ENCODE measurements at places on chromosomes 7 and 10.
A peak's percentile ranks its signal among the peaks of the same experiment; 100 is the strongest.

GRCh38 chr10:21496343-21497176 is 28.9 kb downstream of the SKIDA1 start:
- peak; percentile 77 for DNase-seq

DNA sequence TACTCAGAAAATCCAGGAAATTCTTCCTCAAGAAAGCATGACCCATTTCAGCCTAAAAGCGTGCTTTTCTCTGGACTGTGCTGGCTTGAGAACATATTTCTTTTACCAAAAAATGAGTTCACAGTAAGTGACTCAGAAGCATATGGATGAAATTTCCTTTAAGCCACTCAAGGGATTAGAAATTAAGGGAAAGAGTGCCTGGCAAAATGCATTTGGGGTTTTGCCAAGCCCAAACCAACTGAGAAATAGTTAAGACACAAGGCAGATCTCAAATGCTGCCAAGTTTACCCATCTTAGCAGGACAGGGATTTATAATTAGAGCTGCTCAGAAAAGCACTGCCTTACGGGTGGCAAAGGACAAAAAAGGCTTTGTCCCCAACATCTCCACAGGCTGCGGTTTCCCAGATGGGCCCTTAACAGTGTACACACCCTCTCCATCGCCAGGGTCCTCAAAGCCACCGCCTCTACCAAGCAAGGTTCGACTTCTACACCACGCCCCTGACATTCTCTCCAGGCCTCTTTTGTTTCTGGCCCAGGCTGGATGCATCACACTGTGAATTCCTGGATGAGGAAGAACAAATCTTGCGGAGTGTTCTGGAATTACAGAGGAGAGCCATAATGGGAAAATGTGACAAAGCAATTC is 30.1 kb upstream of the CDHR3 start:
- no peak for DNase-seq

- DNase-seq = peak; percentile 13
Observed at GRCh38 chr7:142770661-142771352, at the start of gene PRSS2. PRSS2 (plus strand) TSS chr7:142770970; CDS start chr7:142770983, 13 bp downstream.

- DNase-seq = no peak
Observed at GRCh38 chr7:128809363-128809762, 17.6 kb downstream of the CCDC136 start.

DNA sequence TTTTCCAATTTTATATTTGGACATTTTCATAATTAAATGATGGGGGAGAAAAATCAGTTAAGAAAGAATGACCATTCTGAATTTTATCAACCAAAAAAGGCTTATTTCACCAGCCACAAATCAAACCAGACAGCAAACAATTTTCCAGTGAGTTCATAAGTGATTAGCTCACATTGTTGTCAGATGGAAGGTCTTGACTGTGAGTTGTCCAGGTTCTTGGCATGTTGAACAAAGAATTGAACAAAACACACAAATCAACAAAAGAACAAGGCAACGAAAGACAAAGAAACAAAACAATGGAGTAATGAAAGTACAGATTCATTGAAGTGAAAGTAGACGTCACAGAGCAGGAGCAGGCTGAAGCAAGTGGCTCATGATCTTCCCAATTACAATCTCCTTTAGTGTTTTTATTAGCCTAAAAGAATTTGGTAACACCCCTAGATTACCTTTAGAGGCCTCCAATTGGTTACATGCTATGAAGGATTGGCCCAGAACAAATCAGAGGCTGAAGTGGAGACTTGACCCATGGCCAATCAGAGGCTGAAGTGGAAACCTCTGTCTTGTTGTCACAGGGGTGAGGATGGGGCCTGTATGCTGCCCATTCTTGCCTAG is 248.7 kb downstream of the NEBL start:
- no peak for DNase-seq

GRCh38 chr7:144390481-144390880 is 13.0 kb downstream of the NOBOX start:
- DNase-seq = no peak

GRCh38 chr7:26760501-26760900 is 103.9 kb downstream of the SKAP2 start:
- no peak for DNase-seq

GRCh38 chr7:41984888-41985287 is 252.1 kb downstream of the GLI3 start:
- DNase-seq = peak; percentile 25

DNA sequence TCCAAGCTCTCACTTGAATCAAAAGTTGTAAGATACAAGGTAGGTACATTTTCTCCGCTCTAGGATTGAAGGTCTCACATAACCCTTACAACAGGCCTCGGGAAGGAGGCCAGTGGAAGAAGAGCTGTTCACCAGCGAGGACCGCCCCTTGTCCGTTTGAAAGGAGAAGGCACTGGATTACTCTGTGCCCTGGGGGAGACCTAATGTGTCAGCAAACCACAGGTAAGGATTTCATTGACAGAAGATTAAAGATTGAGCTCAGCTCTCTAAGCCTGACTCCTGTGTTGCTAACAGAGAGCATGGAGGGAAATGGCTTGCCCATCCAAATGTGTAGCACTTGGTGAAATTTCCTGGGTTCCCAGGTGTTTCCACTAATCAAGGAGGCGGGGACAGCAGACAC is 81.2 kb downstream of the SLC16A9 start:
- DNase-seq = no peak

GRCh38 chr7:135925210-135925609 is 51.9 kb downstream of the MTPN start:
- no peak for DNase-seq

- DNase-seq = no peak
Observed at GRCh38 chr7:7315851-7316250, 133.5 kb downstream of the C1GALT1 start.

GRCh38 chr10:78898341-78899097 is 170.2 kb upstream of the ZMIZ1 start:
- no peak for DNase-seq

DNA sequence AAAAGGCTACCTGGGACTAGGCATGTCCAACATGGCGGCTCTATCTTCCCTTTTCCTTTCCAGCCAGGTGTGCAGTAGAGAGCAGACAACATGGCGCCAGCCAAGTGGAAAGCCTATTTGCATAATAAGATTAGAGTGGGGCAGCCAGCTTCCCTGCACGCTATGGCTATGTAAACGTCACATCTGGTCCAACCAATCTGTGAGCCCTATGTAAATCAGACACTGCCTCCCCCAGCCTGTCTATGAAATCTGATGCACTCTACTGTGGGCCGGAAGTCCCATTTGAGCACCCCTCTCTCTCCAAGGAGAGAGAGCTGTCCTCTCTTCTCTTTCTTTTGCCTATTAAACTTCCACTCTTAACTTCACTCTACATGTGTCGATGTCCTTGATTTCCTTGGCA is 984.9 kb upstream of the AUTS2 start:
- DNase-seq = peak; percentile 30

GRCh38 chr10:12408472-12408871 is 59.1 kb downstream of the CAMK1D start:
- DNase-seq = no peak

GRCh38 chr7:66296001-66296521 is 90.9 kb downstream of the TPST1 start:
- no peak for DNase-seq

GRCh38 chr10:71351628-71352319 is 32.7 kb downstream of the SLC29A3 start:
- DNase-seq = no peak

DNA sequence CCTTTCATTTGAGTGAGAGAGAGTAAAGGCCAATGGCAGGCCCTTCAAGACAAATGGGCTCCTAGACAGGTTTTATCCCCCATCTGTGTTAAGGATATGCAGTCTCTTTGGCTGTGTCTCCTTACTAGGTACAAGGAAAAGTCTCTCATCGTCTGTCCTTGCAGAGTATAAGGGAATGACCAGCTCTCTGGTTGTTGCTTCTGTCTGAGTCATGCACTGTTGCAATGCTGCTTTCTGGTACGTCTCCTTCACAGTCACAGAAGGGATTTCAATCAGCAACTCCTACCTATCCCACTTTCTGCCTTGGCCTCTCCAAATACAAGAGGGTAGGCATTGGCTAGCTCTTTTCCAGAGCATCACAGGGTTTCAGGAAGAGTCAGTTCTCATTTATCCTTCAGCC is 48.1 kb downstream of the CTTNBP2 start:
- no peak for DNase-seq

DNA sequence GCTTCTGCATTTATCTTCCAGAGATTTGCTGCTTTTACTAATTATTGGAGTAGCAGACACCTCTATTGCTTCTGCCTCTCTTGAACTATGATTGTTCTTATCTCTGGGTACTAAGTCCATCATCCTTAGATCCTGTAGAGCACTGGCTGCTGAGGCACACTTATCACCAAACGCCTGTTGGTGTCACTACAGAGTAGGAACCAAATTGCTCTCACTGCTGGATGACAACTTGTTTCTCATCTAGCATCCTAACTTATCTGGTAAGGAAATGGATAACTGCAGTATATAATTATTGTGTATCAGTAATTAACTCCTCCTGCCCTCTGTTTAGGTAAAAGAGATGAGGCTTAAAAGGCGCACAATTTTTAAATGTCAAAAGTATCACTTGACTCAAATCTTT is 1059.4 kb downstream of the NRG3 start:
- no peak for DNase-seq

GRCh38 chr10:17375936-17376584 is 78.3 kb downstream of the ST8SIA6 start:
- no peak for DNase-seq

- peak; percentile 29 for DNase-seq
Observed at GRCh38 chr10:111360260-111360925, 283.6 kb downstream of the ADRA2A start.

DNA sequence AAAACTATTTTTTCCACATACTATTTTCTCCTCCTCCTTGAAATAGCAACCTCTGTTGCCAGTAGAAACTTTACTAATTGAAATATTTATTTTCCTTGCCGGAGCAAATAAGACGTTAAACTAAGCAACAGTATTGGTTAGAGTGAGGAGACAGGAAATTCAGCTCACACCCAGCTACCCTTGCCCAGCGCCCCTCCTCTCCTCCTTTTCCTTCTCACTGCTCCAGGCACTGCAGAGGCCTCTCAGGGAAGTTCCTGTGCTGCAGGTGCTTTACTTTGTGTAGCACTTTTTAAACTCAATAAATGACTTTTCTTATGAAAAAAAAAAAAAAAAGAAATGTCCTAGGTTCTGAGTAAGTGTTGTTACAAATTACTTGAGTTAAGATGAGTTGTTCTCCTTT is 134.0 kb downstream of the SEMA3E start:
- DNase-seq = no peak
